Fibroblast of lung (primary cell): ENCODE measurements at places on chromosomes 12 and 14.

- DNase-seq: no peak
Observed at GRCh38 chr14:65142429-65142828, 40.1 kb upstream of the MAX start.

DNA sequence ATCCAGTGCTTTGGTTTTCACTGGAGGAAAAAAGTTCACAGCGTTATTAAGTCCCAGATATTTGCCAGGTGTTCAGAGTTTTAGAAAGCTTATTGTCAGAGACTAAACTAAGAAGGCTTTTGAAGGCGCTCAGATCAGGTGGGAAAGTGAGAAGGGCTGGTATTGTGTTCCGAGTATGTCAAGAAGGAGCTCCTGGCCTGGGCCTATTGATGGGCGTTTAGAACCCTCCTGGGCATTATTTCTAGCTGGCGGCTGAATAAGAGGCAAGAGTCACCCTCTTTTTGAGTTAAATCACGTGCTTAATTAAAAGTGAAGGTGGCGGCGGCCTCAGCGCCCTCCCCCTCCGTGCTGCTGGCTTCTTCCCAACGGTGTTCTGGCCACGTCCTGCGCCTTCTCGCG lies 20.9 kb upstream of the GNS start:
- no peak for DNase-seq

- no peak for DNase-seq
Observed at GRCh38 chr14:39890026-39890425, 457.8 kb upstream of the FBXO33 start.

DNA sequence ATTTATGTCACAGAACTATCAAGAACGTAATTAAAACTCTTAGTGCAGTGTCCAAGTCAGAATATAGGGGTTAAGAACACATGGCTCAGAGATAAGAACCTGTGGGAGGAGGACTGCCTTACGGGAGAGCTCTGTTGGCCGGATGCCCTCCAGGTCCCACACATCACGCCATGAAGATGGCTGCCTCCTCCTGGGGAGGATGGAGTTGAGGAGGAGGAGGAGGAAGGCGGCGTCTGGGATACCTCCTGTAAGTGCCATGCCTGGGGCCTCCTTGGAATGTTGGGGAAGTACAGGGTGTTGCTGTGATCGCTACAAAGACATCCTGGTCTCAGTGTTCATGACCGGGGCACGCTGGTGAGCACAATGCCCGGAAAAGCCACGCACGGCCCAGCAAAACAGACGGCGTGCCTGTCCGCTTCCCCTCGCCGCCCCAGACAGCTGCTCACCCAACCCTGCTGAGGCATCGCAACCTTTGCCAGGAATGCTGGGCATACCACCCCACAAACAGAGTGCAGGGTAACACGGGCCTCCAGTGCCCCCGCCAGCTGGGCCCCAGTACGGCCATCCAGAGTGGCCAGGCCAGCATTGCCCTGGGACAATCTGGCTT lies 28.7 kb upstream of the CD9 start:
- no peak for DNase-seq

DNA sequence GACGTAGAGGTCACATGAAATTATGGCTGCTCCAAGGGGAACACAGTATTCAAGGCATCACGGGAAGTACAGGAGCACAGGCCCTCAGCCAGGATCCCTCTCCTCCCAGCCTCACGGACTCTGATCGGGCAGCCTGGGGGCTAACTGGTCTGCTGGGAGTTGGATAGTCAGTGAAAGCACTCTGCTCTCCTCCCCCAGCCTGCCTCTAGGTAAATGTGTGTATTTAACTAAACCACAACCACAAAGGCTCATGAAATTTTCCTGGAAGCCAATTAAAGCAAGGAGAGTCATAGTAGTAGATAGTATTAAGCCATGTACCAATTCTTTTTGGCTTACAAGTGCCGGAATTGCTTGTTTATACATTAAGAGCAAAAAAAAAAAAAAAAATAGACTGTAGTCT lies 254.3 kb downstream of the MSRB3 start:
- peak; percentile 62 for DNase-seq

- no peak for DNase-seq
Observed at GRCh38 chr12:61823102-61823501, 437.1 kb upstream of the USP15 start.

DNA sequence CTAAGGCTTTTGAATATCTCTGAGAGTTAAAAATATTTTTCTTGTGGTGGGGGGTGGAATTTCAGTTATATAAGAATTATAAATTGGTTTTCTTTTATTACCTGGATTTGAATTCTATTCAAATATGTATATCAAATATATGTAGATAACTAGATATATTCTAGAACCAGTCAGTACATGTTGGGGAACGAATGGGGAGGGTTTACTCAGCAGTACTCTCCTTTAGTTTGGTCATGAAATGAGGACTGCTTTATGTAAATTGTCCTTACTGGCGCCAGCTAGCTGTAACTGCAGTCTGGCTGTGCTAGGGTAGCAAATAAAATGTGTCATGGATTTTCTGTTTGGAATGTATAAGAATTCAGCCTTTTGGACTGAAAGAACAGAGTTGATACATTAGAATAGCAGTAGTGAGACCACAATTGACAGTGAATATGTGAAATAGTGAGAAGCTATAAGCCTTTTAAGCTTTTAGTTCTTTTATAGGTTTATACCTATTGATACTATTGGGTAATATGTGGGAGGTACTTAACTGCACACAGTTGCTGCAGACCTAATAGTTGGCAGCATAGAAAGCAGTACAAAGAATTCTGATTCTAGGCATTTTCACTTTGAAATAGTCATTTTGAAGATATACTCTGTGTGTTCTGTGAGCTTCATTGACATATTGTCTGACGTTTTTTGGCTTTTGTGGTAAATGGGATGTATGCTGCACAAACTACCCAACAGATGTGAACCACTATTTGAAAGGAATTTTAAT lies 29.0 kb downstream of the ATF7IP start:
- peak; percentile 94 for DNase-seq

GRCh38 chr14:94307410-94307992 lies 14.4 kb upstream of the SERPINA10 start:
- no peak for DNase-seq

DNA sequence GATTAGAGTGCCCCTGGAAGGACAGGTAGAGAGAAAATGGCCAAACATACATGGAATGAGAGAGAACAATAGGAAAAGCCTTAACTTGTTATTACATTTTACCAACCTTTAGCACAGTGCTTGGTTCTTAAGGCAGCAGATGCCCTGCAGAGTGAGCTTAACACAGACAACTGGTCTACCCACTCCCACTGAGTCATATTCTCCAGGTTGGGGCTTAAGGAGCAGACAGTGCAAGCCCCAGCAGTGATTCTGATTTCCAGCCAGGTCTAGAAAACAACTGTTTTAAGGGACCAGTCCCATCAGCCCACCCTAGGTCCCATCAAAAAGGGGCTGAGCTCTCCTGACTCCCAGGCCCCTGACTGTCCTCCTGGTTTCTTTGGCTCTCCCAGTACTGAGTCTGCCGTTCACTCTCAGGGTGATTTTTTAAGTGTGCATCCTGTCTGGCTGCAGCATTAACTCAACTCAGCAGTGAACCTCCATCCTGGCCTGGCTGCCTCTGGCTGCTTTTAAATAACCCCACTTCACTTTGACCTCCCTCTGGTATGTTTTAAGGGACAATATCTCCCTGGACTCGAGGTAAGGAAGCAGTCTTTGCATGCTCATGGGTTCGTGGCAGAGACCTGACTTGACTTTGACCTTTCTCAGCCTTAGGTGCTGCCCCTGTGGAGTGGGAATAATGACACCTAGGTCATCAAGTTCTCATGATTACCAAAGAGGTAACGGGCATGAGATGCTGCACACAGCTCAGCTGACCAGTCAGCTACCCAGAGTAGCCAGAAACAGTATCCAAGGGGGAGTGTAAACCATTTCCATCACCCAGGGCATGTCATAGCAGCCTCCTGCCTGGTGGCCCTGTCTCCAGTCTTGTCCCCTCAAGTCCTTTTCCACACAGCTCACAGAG lies 210.7 kb upstream of the PWP1 start:
- peak; percentile 45 for DNase-seq

GRCh38 chr14:100868621-100869370 lies 34.7 kb downstream of the RTL1 start:
- no peak for DNase-seq

DNA sequence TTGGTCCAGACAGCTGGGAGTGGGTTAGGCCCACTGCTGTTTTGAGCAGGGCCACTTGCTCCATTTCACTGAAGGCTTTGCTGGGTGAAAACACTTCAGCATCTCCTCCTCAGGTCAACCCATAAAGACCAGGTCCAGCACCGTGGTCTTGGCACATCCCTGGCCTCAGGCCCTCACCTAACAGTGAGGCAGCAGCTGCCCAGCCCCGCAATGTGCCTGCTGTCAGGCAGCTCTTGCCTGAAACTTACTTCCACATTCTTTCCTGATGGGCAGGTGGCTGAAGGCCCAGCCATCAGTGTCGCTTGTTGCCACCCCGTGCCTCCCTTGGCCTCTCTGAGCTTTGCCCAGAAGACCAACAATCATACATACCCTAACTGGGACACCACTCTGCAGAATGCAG lies 54.4 kb downstream of the ANAPC7 start:
- no peak for DNase-seq
